Stimulated activated CD8-positive, alpha-beta memory T cell treated with anti-CD3 and anti-CD28 coated beads, Interleukin-15, amount 100 ng/mL, for 24 hours (primary cell): ENCODE measurements at places on chromosomes 12 and 14.

DNA sequence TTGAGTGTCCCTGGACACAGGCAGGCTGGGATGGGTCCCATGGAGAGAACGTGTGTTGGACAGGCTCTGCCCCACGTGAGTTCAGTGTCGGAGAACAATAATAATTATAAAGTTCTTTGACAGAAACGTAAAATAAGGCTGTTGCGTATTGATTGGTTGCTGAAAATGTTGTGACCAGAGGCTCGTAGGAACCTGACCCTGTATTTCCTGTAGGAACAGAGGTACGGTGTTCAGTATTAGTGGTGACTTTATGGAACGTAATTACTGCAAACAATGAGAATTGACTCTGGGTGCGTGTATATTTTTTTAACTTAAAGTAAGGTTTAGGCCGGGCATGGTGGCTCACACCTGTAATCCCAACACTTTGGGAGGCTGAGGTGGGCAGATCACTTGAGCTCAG lies 7.8 kb downstream of the MTA1 start:
- no peak for DNase-seq

- DNase-seq = no peak
Observed at GRCh38 chr14:56715938-56716337, 94.3 kb downstream of the OTX2 start.

- DNase-seq = no peak
Observed at GRCh38 chr12:90304231-90304630, 595.6 kb upstream of the ATP2B1 start.

- DNase-seq = no peak
Observed at GRCh38 chr12:115639648-115640012, 637.9 kb downstream of the MED13L start.

GRCh38 chr14:31545328-31545727 lies 15.9 kb upstream of the NUBPL start:
- DNase-seq = no peak

- DNase-seq = no peak
Observed at GRCh38 chr14:21054123-21054767, 3.4 kb upstream of the RNASE8 start.

GRCh38 chr14:68235011-68235410 lies 415.4 kb downstream of the RAD51B start:
- no peak for DNase-seq

GRCh38 chr14:85731186-85731585 lies 201.2 kb downstream of the FLRT2 start:
- no peak for DNase-seq

GRCh38 chr12:123494124-123494851 lies 36.3 kb downstream of the SNRNP35 start:
- no peak for DNase-seq

GRCh38 chr14:48127674-48128073 lies 452.3 kb upstream of the MDGA2 start:
- DNase-seq = no peak

- DNase-seq = no peak
Observed at GRCh38 chr14:67485501-67486095, 2.9 kb downstream of the TMEM229B start.

DNA sequence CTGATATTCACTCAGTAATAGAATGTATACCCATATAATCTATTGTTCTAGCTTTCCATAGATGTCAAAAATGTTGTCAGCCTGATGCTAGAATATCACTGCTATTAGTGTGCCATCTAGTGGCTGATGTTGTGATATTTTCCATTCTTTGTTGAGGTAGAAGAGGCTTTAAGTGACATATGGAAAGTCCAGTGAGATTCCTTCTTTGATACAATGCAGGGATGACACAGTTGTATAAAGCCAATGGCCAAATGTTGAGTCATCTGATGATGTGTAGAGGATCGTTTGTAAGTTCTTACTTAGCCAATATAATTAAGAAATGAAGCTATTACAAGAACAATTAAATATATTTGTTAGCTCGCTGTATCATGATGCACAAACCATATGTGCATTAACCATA lies 58.1 kb upstream of the PCED1B start:
- DNase-seq = no peak

DNA sequence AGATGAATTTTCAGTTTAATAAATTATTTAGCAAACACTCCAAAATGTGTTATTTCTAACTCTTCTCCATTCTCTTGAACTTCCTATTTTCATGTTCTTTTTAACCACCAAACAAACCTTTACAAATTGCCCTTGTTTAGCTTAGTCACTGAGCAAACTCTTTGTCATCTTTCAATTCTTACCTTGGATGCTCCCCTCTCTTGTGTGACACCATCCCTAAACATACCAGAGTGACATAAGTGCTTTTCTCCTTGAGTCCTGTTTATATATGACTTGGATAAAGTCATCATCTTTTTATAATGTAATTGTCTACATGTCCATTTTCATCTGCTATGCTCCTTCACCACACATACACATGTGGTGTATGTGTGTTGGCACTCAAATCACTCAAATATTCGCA lies 3.4 kb upstream of the TMEM19 start:
- DNase-seq = no peak

DNA sequence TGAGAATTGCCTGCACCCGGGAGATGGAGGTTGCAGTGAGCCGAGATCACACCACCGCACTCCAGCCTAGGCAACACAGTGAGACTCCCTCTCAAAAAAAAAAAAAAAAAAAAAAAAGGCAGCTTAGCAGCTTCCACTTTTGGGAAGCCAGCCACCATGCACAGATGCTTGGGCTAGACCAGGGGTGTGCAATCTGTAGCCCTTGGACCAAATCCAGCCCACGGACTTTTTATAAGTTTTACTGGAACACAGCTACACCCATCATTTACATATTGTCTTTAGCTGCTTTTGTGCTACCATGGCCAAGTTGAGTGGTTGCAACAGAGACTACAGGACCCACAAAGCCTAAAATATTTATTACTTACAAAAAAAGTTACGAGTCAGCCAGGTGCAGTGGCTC lies 6.7 kb downstream of the CIT start:
- DNase-seq = no peak

DNA sequence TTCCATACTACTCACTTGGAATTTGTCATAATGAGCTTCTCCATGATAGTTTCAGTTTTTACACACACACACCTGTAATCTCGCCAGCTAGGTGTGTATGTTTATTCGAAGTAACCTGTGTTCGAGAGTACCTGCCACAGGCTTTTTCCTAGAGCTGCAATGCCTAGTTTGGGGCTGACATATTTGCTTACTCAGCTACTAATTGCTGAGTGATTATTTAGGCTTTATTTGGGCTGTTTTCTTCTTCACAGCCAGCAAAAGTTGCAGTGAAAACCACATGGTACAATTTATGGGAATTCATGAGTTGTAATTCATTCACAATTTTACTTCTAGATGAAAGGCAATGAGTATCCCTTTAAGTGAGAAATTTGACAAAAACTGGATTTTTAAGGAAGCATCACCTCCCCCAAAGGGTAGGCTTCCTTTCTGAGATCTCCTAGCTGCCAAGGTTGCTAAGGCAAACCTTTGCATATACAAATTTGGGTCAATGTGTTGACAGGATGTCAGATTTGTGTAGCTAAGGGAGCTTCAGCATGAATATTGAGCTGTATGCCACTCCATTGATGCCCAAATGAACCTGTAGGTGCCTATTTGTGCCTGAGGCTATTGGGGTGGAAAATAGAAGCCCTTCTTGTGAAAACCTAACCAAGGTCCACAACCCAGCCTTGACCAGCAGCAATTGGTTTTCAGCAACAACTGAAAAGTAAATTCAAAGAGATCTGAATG lies 108.7 kb upstream of the OTX2 start:
- no peak for DNase-seq

- DNase-seq = no peak
Observed at GRCh38 chr12:96048393-96048969, 13.1 kb upstream of the LTA4H start.

DNA sequence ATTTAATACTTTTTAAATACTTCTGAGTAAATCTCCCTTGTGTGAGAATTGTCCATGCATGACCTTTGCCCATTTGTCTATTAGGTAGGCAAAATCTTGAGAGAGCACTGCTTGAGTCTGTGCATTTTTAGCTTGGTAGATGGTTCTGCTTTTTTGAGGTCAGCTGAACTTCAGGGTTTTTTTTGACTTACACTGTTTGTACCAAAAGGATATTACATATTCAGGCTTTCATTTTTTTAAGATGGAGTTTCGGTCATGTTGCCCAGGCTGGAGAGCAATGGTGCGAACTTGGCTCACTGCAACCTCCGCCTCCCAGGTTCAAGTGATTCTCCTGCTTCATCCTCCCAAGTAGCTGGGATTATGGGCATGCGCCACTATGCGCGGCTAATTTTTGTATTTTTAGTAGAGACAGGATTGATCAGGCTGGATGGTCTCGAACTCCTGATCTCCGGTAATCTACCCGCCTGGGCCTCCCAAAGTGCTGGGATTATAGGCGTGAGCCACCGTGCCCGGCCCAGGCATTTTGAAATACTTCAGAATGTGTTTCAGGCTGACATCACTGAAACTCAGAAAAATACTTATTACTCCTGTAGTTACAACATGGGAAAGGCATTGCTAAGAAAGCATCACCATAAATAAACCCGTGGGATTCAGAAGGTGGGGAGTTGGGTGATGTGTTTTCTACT lies 11.1 kb downstream of the RASSF3 start:
- DNase-seq = no peak

DNA sequence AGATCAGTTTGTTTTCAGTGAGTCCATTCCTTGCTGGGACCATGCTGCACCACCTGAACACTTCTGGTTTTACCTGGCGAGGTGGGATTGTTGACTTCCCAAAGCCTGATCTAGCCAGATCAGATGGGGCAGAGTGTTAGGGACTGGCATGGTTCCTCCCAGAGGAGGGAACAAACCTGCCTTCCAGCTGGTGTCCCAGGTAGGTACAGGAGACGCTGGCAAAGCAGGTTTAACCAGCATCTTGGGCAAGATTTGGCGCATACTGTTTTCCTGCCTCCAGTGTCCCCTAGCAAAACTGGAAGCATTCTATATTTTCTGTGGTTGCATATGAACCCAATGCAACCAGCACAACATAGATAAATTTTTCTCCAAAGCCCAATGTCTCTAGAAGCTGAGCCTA lies 14.6 kb upstream of the FOS start:
- no peak for DNase-seq

- no peak for DNase-seq
Observed at GRCh38 chr14:53953002-53953827, 3.4 kb downstream of the BMP4 start.

- no peak for DNase-seq
Observed at GRCh38 chr14:105392131-105393090, 5.9 kb upstream of the TEX22 start.

DNA sequence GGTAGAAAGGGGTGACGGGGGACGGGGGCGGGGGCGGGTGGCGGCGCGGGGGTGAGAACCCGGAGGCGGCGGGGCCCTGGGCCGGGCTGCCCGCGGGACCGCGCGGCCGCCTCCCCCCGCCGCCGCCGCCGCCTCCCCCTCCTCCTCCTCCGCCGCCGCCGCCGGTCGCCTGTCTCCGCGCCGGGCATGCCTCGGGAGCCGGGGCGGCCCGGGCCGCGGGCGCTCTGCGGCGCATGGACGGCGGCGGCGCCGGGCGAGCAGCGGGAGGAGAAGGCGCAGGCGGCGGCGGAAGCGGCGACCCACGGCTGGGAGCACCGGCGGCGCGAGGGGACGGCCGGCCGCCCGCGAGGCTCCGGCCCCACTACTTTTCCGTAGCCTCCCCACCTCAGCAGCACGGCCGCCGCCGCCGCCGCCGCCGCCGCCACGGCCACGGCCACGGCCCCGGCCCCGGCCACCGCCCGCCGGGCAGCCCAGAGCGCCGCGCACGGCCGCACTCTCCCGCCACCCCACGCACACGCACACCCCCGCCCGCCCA lies at the start of gene NPAS3:
Gene NPAS3 (plus strand): TSS at position 161 of the 535 bp plus-strand sequence.
- no peak for DNase-seq

DNA sequence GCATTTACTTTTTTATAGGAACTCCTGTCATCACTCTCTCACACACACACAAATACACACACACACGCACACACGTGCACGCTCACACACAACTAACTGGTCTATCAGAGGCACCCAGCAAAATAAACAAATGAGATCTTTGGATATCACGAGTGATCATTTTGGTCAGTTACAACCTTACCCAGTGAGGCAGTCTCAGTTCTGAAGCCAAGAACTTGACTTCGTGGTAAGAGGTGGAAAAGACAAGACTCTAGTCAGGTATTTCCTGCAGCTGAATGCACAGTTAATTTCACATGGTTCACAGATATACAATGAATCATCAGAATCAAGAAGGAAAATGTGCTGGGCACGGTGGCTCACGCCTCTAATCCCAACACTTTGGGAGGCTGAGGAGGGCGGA lies 39.4 kb downstream of the ATF7 start:
- DNase-seq = no peak
